Endothelial cell (in vitro differentiated cells): ENCODE measurements at places on chromosomes 3 and 15.

- DNase-seq: no peak
Measured at GRCh38 chr3:107979538-107979937, 111.3 kb downstream of the CD47 start.

DNA sequence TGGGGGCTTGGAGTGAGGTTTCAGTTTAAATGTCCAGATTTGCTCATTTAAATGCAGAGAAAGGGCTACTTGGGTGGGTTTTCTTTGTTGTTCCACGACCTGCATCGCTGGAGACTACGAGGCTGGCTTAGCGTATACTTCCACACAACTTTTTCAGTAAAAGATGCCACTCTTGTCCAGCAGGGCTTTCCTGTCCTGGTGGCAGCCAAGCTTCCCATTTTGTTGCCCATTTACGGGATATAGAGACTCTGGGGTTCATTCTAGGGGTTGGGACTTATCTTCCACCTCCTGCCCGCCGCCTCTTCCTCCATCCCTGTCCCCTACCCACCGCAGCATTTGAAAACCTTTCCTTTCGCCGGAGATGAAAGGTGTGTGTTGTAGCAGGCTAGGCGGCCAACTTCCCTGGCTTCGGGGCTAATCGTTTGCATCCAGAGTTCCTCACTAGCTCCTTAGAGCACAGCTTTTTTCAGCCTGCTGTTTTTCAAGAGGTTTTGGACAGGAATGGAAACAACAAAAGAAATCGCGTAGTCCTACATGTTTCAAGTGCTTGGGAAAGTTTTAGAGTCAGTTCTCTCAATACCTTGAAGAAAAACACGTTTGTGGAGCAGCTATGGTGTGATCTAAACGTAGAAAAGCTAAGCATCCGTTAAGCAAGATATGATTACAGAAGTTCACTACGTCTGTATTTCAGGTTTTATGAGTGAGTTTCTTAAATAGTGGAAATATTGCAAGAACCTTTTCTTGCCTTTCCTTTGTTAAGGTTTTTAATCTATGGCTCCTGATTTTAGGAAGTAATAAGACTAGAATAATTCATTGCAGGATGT, 843 bp downstream of the CHRNA5 start:
- no peak for DNase-seq

GRCh38 chr3:65999606-66000005, 39.1 kb downstream of the MAGI1 start:
- DNase-seq: no peak

GRCh38 chr3:155641956-155642355, 102.9 kb downstream of the PLCH1 start:
- no peak for DNase-seq

GRCh38 chr3:66809595-66809958, 188.5 kb upstream of the KBTBD8 start:
- DNase-seq: no peak

- DNase-seq: no peak
Measured at GRCh38 chr3:19392150-19392549, 243.8 kb downstream of the KCNH8 start.

DNA sequence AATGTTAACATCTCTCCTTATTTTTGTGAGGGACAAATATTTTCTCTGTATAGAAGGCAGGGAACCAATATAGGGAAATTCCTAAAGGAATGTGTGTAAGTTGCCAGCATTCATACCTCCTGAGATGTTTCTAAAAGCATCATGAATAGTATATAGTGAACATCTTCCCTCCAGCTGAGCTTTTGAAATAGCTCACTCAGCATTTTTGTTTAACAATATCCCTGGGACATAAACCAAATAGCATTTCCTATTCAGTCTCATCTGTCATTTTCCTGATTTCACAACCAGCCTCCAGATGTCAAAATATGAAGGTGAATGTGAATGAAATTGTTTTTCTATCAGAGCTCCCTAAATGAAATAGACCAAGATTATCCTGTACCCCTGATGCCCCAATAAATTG, 137.2 kb downstream of the PPM1L start:
- DNase-seq: no peak

DNA sequence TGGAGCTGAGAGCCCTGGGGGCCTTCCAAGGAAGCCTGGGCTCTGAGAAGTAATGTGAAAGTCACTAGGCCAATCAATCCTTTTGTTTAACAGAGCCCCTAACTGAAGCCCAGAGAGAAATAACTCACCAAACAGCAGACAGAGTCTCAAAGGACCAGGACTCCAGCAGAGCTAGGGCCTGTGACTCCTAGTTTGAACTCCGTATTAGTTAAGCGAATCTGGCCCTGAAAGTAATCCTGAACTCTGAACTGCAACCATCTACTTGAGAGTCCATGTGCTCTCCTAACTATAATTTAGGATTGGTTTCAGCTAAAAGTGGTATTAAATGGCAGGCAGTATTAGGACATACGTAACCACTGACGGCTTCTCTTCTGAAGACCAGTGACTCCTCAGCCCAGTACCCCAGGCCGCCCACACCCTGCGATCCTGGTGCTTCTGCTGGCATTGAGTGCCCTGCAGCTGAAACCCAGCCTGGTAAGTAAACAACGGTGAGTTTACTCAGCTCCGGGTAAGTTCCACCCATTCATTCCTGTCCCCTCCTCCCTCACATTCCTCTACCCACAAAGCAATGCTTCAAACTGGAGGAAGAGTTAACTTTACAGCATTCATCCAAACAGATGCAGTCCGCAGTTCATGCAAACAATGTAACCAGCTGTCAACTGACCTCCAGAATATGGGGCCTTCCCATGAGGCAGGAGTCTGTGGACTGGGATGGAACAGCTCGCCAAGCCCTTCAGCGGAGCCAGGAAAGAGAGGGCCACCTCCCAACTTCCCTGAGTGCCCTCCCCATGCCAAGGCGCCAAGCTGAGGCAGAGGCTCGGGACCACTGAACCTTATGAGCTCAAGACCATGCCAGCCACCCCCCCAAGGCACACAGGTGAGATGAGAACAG, 7.3 kb downstream of the MYO5C start:
- no peak for DNase-seq

DNA sequence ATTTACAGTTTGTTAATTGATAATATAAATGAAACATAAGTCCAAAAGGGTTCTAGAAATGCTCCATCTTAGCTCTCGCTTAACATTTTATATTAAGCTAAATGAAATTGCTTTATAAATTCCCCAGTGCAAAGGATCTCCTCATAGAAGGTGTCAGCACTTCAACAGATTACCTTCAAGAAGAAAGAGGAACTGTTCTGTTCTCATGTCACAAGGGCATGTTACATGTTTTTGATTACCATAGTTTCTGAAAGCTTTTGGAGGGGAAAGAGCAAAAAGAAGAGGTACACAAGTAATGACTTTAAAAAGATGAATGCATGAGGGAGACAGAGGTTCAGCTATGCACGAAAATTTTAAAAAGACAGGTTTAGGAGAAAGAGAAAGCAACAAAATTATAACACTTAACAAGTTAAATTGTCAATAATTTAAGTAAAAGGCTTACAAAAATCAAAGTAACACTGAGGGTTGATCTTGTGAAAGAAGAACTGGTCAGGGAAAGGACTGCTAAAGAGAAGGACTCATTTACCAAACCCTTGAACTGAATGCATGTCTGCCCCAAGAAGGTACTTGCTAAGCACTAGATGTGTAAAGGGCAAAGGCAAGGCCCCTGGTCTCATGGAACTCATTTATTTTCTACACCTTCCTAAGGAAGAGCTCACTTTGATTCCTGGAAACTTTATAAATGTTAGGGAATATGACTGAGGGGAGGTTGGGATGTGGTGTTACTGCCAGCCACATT, 45.1 kb downstream of the CCDC191 start:
- DNase-seq: no peak
